ENCODE measurements at places on chromosomes 7 and 10.

- peak; percentile 100 for DNase-seq
Observed at GRCh38 chr10:14074062-14074884, 256.5 kb downstream of the FRMD4A start.

- DNase-seq: peak; percentile 11
Observed at GRCh38 chr7:106729720-106730385, 68.9 kb upstream of the CCDC71L start.

DNA sequence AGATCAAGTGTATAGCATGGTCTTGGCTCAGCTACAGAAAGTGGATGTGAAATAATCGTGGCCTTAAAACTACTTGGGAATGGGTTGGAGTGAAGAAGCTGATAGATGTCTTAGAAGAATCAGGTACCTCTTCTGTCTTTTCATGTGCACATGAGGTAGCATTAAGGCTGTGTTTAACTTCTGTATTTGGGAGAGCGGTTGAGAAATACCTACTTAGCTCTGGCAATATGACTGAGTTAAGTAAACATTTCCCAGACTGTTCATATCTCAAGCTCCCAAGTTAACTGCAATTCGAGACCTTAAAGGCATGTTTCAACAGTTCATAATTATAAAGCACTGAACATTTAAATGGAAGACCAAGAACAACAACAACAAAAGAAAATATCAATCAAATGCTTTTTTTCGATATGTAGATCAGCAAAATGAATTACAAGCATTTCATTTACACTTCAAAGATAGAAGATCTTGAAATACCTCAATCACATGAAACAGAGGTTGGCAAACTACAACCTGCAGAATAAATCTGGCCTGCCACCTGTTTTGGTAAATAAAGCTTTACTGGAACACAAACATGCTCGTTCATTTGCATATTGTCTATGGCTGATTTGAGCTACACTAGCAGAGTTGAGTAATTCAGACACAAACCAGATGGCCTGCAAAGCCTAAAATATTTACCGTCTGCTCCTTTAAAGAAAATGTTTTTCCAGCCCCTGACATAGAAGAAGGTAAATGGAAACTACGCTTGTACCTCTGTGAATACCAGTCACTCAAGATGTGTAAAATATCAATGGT is 337.1 kb upstream of the GLI3 start:
- no peak for DNase-seq

GRCh38 chr7:158856883-158857668 is 718 bp downstream of the DYNC2I1 start:
- no peak for DNase-seq

GRCh38 chr7:113915956-113916355 is 2.9 kb downstream of the PPP1R3A start:
- no peak for DNase-seq

- DNase-seq: no peak
Observed at GRCh38 chr10:70137135-70137534, 4.5 kb upstream of the AIFM2 start.

DNA sequence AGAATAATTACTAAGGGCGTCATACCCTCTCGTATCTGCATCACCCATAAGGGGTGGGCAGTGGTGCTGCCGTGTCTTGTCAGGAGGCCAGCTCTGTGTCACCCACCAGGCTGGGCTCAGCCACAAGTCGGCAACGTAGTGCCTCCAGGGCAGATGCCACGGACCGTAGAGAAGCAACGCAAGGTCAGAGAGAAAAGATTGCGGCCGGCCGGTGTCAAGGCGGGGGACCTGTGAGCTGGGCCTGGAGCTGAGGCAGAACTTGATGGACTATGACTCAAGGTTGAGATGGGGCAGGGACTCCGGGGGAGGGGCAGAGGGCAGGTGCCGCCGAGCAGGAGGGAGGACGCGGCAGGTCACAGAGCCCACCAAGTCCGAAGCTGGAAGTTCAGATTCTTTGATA is 29.5 kb downstream of the FOXK1 start:
- DNase-seq: no peak

GRCh38 chr10:67385089-67385488 is 310.9 kb downstream of the CTNNA3 start:
- DNase-seq: no peak

DNA sequence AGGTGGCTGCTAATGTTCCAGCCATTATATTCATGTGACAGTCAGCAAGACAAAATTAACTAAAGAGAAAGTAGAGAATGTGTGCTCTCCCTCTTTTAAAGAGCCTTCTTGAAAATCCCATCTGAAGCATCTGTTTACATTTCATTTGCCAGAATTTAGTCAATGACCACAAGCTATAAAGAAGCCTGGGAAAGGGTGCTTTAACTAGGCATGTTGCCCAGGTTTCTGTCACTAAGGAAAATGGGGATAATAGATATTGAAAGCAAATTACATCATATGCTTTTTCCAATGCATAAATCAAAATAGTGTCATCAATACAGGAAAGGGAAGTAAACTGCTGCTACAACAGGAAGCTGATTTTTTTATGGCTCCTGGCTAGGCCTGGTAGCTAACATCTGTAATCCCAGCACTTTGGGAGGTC is 67.7 kb downstream of the ELAPOR2 start:
- DNase-seq: no peak

- DNase-seq: peak; percentile 53
Observed at GRCh38 chr7:23373151-23374004, 74.2 kb downstream of the MALSU1 start.

DNA sequence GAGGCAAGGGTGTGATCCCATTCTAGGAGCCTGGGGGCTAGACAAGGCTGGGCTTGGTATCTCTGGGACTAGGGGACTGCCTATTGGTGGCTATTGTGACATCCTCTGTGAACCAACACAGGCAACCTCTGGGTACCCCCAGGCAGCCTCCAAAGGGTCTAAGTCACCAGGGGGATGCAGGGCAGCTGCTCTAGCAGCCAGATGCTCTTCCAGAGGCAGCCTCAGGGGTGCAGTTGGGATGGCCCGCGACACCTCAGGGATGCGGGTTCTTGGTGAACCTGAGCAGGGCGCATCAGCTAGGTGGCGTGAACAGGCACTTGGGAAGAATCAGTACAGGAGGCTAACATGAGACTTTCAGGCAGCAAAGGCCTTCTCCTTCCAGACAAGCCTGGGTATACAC is 1.6 kb upstream of the TMEM120A start:
- DNase-seq: no peak

GRCh38 chr7:63931985-63932577 is 66.6 kb upstream of the ZNF722 start:
- DNase-seq: no peak

DNA sequence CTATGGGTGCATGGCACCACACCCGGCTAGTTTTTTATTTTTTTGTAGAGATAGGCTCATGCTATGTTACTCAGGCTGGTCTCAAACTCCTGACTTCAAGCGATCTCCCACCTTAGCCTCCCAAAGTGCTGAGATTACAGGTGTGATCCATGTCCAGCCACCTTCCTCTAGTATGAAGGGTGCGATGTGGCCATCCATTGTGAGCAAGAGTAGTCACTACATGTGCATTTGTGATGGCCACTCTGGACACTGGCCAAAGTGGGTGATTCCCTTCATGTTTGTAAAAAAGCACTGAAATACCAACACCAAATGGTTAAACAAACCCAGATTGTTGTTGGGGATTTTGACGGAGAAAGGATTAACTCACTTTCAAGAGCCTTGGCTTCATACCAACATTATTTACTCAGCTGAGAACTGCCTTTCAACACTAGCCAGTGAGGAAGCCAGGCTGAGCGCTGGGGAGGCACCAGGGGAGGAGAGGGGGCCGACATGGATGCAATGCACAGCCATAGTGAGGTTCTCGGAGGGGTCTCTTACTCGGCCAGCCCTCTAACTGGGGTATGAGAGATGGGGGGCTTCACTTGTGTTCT is 198.1 kb upstream of the LYZL2 start:
- DNase-seq: no peak

- peak; percentile 25 for DNase-seq
Observed at GRCh38 chr10:118800920-118801319, 46.1 kb upstream of the CACUL1 start.

- DNase-seq: peak; percentile 48
Observed at GRCh38 chr7:26868841-26869495, 4.6 kb upstream of the SKAP2 start.

GRCh38 chr10:70990681-70991080 is 102.3 kb upstream of the PCBD1 start:
- no peak for DNase-seq

GRCh38 chr7:118372530-118372929 is 148.0 kb downstream of the ANKRD7 start:
- DNase-seq: no peak

GRCh38 chr10:44933451-44934321 is 22.5 kb downstream of the TMEM72 start:
- DNase-seq: no peak

- DNase-seq: no peak
Observed at GRCh38 chr7:73952266-73952665, 75.7 kb upstream of the ELN start.
